Activated T-cell treated with anti-CD3 and anti-CD28 coated beads, Interleukin-2, amount 50 U/mL, for 72 hours (primary cell): ENCODE measurements at places on chromosomes 1 and 21. TPM values are rescaled to one million over a fixed set of nuclear protein-coding genes. Genes with fewer than 3 reads are reported as not detected.
A peak's percentile ranks its signal among the peaks of the same experiment; 100 is the strongest.

KDF1 gene
- 1.1 TPM for total RNA-seq

S100A8 gene
- not detected for total RNA-seq

RIPK4 gene
- total RNA-seq = 0.46 TPM

TIE1 gene
- 0.42 TPM for total RNA-seq

ADGRL4 gene
- total RNA-seq = not detected

ANGPTL3 gene
- total RNA-seq = not detected

SLC16A4 gene
- total RNA-seq = 0.44 TPM

DNA sequence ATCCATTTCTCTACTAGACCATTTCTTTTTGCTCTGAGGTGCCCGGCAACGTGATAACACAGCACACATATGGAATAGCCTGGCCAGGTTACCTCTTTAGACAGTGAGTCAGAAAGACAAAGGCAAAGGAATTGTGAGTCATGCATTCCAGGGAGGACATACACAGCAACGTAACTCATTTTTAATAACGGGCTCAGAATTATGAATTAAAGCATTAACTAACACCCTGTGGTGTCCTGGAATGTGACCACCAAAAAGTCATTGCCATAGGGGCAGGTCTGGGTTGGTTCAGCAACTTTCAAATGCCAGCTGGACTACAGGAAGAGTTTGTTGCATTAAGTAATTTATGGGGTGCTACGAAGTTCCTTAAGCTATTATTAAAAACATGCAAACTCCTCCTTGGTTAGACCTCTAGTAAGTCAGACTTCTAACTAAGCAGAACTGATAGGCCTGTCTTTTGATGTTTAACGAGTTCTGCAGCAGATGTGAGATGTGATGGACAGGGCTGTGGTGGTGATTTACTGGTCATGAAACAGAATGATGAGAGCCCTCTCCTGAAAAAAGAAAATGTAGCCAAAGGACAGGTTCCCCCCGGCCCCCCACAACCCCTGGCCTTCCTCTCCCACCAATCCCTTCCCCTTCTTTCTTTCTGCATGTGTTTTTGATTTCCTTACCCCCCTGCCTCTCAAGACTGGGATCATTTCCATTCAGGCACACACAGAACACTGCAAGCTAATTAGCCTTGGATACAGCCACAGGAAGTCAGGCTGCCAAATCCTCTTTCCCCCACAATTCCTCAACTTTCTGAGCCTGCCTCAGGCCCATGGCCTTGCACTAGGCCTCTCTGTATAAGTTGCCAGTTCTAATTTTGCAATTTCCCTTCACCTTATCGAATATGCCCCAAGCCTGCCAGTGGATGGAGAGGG lies 88.9 kb upstream of the HAO2 start:
- no peak overlapping the region for H3K4me3 ChIP-seq
- no peaks in the 10 kb centered on the region for H3K36me3 ChIP-seq

GRCh38 chr1:203172184-203173010 lies 3.2 kb downstream of the MYBPH start:
- peak; percentile 56 for DNase-seq
- H3K4me1 ChIP-seq = no peaks in the 10 kb centered on the region
- no peaks in the 10 kb centered on the region for H3K27me3 ChIP-seq
- H3K4me3 ChIP-seq = no peak overlapping the region
- no peaks in the 10 kb centered on the region for H3K36me3 ChIP-seq

DNA sequence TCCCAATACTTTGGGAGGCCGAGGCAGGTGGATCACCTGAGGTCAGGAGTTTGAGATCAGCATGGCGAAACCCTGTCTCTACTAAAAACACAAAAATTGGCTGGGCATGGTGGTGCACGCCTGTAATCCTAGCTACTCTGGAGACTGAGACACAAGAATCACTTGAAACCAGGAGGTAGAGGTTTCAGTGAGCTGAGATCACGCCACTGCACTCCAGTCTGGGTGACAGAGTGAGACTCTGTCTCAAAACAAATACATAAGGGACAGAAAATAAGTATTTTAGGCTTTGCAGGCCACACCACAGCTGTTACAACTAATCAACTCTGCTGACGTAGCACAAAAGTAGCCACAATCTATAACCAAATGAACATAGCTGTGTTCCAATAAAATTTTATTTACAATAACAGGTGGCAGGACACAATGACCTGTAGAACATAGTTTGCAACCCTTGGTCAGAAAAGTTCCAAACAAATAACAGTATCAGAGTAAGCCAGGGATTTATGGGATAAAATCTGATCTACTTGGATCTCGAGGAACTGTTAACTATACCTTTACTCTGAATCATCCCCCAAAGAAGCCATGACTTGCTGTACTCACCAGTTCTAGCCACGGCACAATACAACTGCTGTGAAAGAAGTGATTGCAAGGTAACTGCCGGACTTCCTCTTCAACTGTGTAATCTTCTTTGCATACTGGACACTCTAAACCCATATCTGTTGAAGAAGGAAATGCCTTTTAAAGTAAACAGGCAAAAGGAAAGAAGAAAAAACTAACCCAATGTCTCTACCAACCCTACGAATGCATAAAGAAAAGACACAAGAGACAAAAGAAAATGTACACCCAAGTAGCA lies 28.3 kb downstream of the CD160 start:
- DNase-seq = no peak
- no peak overlapping the region for H3K27ac ChIP-seq
- no peaks in the 10 kb centered on the region for H3K4me1 ChIP-seq
- no peaks in the 10 kb centered on the region for H3K27me3 ChIP-seq
- peaks cover 4% of the 10 kb centered on the region for H3K36me3 ChIP-seq
- H3K4me3 ChIP-seq = no peak overlapping the region

GRCh38 chr1:180611016-180611930 lies 20.5 kb upstream of the XPR1 start:
- no peak for DNase-seq
- no peaks in the 10 kb centered on the region for H3K36me3 ChIP-seq
- H3K27me3 ChIP-seq = no peaks in the 10 kb centered on the region
- H3K4me1 ChIP-seq = peaks cover 11% of the 10 kb centered on the region

DNA sequence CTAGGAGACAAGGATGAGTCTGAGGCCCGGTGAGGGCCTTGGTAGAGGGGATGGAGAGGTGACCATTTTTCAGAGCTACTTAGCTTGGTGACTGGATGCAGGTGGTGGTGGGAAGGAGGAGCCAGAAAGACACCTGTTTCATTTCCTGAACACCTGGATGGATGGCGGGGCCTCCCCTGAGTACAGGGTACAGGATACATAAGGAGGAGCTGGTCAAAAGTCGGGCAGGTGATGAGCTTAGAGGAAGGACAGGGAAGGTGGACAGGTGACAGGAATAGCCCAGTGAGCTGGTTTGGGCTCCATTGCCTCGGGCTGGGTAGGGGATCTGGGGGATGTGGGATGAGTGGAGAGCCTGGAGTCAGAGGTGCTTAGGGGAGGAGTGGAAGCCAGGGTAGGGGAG lies 6.3 kb downstream of the FAAH start:
- DNase-seq = no peak
- H3K4me3 ChIP-seq = no peak overlapping the region
- no peaks in the 10 kb centered on the region for H3K4me1 ChIP-seq
- no peak overlapping the region for H3K27ac ChIP-seq
- H3K36me3 ChIP-seq = no peaks in the 10 kb centered on the region
- H3K27me3 ChIP-seq = peaks cover 2% of the 10 kb centered on the region

GRCh38 chr1:200364091-200364759 lies 45.6 kb downstream of the ZNF281 start:
- peaks cover 2% of the 10 kb centered on the region for H3K36me3 ChIP-seq
- H3K27me3 ChIP-seq = no peaks in the 10 kb centered on the region
- H3K4me3 ChIP-seq = no peak overlapping the region
- no peaks in the 10 kb centered on the region for H3K4me1 ChIP-seq
- no peak overlapping the region for H3K27ac ChIP-seq

GRCh38 chr1:156639601-156640101 lies 2.3 kb upstream of the BCAN start:
- H3K4me1 ChIP-seq = peaks cover 30% of the 10 kb centered on the region
- H3K36me3 ChIP-seq = no peaks in the 10 kb centered on the region
- H3K27ac ChIP-seq = no peak overlapping the region
- no peak overlapping the region for H3K4me3 ChIP-seq
- H3K27me3 ChIP-seq = peaks cover 80% of the 10 kb centered on the region

DNA sequence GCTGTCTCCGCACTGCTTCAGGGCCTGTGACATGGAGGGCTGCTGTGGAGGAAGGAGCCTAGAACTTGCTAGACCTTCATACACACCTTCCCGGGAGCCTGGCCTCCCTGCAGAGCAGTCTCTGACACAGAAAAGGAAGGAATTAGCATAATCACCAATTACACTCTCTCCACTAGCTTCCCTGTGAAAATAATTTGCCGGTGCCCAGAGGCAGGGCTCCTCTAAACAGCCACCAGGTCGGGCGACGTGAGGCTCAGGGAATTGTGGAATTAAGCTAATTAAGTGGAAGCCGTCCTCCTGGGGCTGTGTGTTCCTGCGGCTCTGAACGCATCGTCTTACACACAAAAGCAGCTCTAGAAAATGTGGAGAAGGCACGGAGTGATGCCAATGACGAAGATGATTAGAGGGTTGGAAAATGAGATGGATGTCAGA lies 82.6 kb downstream of the NENF start:
- DNase-seq = no peak
- no peak overlapping the region for H3K27ac ChIP-seq
- H3K36me3 ChIP-seq = peaks cover 1% of the 10 kb centered on the region
- peaks cover 9% of the 10 kb centered on the region for H3K4me1 ChIP-seq

- H3K27ac ChIP-seq = no peak overlapping the region
- no peaks in the 10 kb centered on the region for H3K36me3 ChIP-seq
- no peaks in the 10 kb centered on the region for H3K27me3 ChIP-seq
- H3K4me1 ChIP-seq = peaks cover 28% of the 10 kb centered on the region
- no peak overlapping the region for H3K4me3 ChIP-seq
These were observed 46.9 kb downstream of the STPG1 start for GRCh38 chr1:24366707-24367106.

DNA sequence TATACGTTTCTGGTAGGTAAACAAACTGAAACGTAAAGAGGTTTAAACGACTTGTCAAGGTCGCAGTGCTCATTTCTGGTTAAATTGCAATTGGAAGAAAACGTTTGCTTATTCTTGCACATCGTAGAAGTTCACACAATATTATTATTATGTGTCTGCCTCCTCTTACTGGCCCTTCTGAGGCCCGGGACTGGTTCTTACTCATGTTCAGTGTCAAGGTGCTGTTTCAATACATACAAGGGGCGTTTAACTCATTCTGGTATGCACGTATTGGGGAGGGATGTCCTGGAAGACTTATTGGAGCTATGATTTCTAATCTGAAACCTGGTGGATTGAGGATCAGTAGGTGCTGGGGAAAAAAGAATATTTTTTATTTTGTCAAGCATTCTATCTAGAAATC lies 932 bp downstream of the RPF1 start:
- DNase-seq = no peak
- H3K36me3 ChIP-seq = peaks cover 18% of the 10 kb centered on the region
- peak overlapping the region; percentile 99 for H3K27ac ChIP-seq
- H3K27me3 ChIP-seq = peaks cover 18% of the 10 kb centered on the region
- H3K4me3 ChIP-seq = peak overlapping the region; percentile 99

- H3K27me3 ChIP-seq = peaks cover 64% of the 10 kb centered on the region
- H3K4me1 ChIP-seq = peaks cover 18% of the 10 kb centered on the region
- H3K27ac ChIP-seq = no peak overlapping the region
- no peaks in the 10 kb centered on the region for H3K36me3 ChIP-seq
These were observed 1.6 kb downstream of the IGSF21 start for GRCh38 chr1:18109058-18109755.

- no peaks in the 10 kb centered on the region for H3K27me3 ChIP-seq
- H3K27ac ChIP-seq = no peak overlapping the region
- H3K4me3 ChIP-seq = no peak overlapping the region
- H3K36me3 ChIP-seq = peaks cover 11% of the 10 kb centered on the region
- DNase-seq = no peak
- peaks cover 10% of the 10 kb centered on the region for H3K4me1 ChIP-seq
These were observed 29.0 kb downstream of the DHCR24 start for GRCh38 chr1:54857746-54858561.
